ENCODE measurements at places on chromosomes 7 and 10.

DNA sequence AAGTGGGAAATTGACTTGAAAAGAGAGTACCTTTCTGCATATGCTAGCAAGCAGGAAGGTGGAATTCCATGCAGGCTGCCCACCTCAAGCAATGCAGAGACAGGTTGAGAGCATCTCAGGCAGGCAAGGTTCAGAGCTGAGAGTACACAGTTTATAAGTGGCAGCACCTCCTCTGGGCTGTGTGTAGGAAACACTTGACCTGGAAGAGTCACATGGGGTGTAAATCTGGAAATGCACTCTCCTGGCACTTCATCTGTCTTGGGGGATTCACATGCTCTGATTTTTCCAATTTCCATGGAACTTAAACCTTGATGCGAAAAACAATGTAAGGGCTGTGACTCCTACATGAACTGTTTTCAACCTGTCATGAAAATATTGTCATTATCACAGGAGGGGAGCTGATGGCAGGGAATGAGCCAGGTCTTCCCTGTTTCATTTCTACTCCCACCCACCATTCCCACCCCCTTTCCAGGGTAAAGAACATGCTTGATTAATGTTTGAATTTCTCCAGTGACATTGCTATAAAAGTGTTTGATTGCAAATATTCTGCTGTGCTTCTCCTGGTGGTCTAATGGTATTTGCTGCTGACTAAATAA, 328.3 kb downstream of the BICC1 start:
- no peak for DNase-seq

DNA sequence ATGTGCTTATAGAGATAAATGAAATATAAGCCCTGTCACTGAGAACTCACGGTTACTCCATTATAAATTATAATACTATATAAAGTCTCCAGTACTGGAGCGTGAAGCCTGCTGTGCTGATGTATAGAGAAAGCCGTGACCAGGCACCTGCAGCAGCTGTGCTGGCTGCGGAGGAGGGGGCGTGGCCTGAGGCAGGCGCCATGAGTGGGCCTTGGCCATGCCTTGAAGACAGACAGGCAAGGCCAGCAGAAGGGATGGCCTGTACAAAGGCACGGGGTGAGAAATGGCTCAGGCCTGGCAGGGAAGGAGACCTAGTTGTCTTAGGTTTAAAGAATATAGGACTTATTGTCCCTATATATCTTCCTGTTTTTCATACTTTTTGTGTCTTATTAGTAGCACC, 218.5 kb upstream of the STK17A start:
- no peak for DNase-seq

GRCh38 chr7:46759711-46760480, 822.0 kb downstream of the TNS3 start:
- DNase-seq: no peak

- no peak for DNase-seq
Observed at GRCh38 chr7:138584696-138585095, 116.5 kb downstream of the SVOPL start.

DNA sequence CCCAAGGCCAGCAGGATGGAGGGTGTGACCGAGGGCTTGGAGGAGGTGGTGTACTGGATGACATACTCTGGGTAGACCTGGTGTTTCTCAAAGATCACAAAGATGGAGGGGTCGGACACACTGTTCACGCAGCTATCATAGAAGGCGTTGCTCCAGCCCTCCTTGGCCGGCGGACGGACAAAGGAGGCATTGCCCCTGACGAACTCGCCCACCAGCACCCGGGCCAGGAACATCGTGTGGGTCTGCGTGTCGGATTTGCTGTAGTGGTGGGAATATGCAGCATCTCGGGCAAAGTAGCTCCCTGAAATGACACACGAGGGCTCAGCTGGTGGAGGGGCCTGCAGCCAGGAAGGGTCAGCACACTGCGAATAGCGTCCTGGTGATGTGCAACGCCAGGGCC, 38.2 kb downstream of the PARP12 start:
- DNase-seq: no peak

- DNase-seq: no peak
Observed at GRCh38 chr10:131994435-131994834, 12.7 kb upstream of the BNIP3 start.

- DNase-seq: no peak
Observed at GRCh38 chr7:369476-370258, 79.7 kb downstream of the FOXL3 start.

DNA sequence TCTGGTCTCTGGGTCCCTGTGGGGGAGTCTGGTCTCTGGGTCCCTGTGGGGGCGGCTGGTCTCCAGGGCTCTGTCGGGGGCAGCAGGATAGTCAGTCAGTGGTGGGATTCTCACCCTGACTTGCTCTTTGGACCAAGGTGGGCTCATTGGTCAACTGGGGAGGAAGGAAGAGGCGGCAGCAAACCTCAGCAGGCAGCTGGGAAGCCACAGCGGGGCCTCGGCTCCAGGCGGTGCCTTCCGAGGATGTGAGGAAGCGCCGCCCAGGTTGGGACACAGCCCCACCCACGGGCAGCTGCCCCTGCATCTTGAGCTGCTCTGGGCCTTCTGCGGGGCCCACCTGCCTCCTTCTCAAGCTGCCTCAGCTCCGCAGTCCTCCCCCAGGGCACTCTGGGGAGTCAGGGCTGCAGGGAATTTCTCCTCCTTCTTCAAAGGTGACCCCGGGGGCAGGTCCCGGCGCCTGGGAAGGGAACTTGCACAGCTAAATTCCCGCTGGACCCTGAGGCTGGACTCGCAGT, 20.4 kb upstream of the KNDC1 start:
- no peak for DNase-seq

DNA sequence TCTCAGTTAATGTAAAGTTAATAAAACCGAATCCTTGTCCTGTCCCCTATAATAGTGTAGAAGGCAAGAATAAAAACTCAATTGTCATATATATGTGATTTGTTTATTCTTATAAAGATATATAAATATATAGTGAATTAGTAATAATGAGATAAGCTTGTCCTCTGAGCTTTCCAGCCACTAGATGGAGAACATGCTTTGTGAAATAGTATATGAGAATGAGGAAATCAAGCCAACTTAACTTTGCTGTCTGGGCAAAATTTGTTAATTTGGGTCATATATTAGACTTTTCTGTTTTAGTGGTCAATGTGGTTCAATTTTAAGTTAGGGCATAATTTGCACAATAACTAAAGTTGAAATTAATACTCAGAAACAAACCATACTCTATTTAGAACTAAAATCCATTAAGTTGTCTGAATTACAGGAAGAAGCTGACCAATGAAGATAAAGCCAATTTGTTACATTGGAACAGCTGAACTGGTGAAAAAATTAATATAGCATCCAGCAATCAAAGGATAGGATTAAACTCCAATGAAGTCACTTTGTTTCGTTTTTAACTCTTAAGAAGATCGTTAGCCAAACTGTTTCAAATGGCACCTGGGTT, 595.0 kb downstream of the ARL4A start:
- DNase-seq: no peak

Data from bone marrow (tissue), 2 donors.